Mesendoderm (in vitro differentiated cells): ENCODE measurements at places on chromosomes 1 and 21.

GRCh38 chr21:36487641-36488307 is 7.9 kb upstream of the CLDN14 start:
- H3K36me3 ChIP-seq: no peaks in the 10 kb centered on the region
- H3K27ac ChIP-seq: no peak overlapping the region
- no peak overlapping the region for H3K4me3 ChIP-seq

DNA sequence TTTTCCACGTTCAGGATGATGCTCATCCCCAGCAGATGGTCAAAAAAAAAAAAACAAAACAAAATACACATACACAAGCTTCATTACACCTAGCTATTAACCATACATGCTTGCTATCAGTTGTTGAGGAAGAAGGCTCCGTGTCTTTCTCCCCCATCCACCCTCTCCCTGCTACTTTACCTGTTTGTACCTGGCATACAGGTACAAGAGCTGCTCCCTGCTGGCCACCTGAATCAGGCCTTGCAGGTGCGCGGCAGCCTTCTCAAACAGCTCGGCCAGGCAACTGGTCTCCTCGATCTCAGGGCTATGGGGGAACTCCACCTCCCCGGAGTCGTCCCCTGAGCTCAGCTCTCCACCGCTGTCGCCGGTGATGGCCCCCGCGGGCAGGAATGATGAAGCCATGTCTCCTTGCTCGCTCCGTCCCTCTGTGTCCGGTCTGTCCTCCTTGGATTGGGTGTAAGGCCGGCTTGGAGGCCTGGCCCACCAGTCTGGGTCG is 464 bp downstream of the ACBD6 start:
- peak overlapping the region; percentile 78 for H3K4me3 ChIP-seq
- H3K27ac ChIP-seq: peak overlapping the region; percentile 70
- no peaks in the 10 kb centered on the region for H3K4me1 ChIP-seq
- no peaks in the 10 kb centered on the region for H3K36me3 ChIP-seq
- DNase-seq: no peak

GRCh38 chr1:232627645-232628334 is 2.1 kb downstream of the SIPA1L2 start:
- H3K4me1 ChIP-seq: peaks cover 15% of the 10 kb centered on the region
- H3K27ac ChIP-seq: no peak overlapping the region
- H3K36me3 ChIP-seq: no peaks in the 10 kb centered on the region

- peaks cover 5% of the 10 kb centered on the region for H3K4me1 ChIP-seq
- peaks cover 2% of the 10 kb centered on the region for H3K27me3 ChIP-seq
- no peaks in the 10 kb centered on the region for H3K36me3 ChIP-seq
- no peak overlapping the region for H3K27ac ChIP-seq
- no peak for DNase-seq
Observed at GRCh38 chr1:56808410-56808809, 10.8 kb downstream of the FYB2 start.

DNA sequence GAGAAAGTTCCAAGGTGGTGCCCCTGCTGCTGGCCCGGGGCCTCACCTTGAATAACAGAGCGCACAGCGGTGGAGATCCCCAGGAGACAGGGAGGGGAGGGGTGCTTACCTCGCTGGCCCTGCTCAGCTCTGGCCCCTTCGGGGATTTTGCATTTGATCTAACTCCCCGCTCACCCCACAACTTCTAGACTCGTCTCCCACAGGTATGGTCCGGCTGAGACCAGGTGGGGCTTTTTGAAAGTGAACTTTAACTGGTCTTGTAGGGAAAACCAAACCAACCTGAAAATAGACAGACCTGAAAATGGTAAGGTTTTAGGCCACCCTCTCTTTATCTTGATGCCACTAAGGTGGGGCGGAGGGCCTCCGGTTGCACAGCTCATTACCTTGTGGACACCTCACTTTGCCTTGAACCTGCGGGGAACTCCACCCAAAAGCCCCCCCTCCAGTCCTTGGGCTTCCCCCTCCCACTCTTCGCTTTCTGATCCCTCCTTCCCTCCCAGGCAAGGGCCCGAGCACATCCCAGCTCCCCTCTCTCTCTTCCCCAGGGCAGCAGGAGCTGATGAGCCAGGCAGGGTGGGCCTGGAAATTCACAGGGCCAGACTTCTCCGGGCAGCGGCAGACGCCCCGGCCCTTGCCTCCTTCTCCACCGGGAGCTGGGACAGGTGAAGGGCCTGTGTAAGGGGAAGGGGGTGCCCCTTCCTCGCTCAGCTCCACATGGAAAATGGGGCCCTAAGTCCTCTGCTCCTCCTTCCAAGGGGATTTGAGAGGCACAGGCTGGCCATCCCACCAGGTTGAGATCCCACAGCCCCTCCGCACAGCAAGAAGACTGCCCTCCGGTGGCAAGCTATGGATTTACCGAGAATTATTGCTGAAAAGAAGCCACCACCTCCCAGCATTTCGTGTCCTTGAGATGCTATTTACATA is 16.1 kb downstream of the TNFRSF8 start:
- H3K27ac ChIP-seq: no peak overlapping the region
- DNase-seq: peak; percentile 87
- H3K27me3 ChIP-seq: no peaks in the 10 kb centered on the region
- H3K4me3 ChIP-seq: no peak overlapping the region
- no peaks in the 10 kb centered on the region for H3K36me3 ChIP-seq

GRCh38 chr21:16076465-16076864 is 346.7 kb downstream of the USP25 start:
- no peak for DNase-seq
- no peaks in the 10 kb centered on the region for H3K4me1 ChIP-seq
- H3K27ac ChIP-seq: no peak overlapping the region
- no peaks in the 10 kb centered on the region for H3K36me3 ChIP-seq
- H3K27me3 ChIP-seq: no peaks in the 10 kb centered on the region

- DNase-seq: no peak
- no peaks in the 10 kb centered on the region for H3K36me3 ChIP-seq
Observed at GRCh38 chr1:118944133-118944532, 44.0 kb downstream of the TBX15 start.

GRCh38 chr1:179968994-179969919 is 14.6 kb downstream of the CEP350 start:
- H3K36me3 ChIP-seq: no peaks in the 10 kb centered on the region
- no peaks in the 10 kb centered on the region for H3K27me3 ChIP-seq
- no peaks in the 10 kb centered on the region for H3K4me1 ChIP-seq
- H3K4me3 ChIP-seq: no peak overlapping the region

- peak; percentile 37 for DNase-seq
- H3K27me3 ChIP-seq: no peaks in the 10 kb centered on the region
- no peaks in the 10 kb centered on the region for H3K36me3 ChIP-seq
- peaks cover 15% of the 10 kb centered on the region for H3K4me1 ChIP-seq
- no peak overlapping the region for H3K4me3 ChIP-seq
- H3K27ac ChIP-seq: peak overlapping the region; percentile 18
Observed at GRCh38 chr1:119674835-119675289, 26.8 kb upstream of the ZNF697 start.

GRCh38 chr1:87104945-87105344 is 190.5 kb downstream of the HS2ST1 start:
- no peak overlapping the region for H3K27ac ChIP-seq
- H3K36me3 ChIP-seq: no peaks in the 10 kb centered on the region
- no peaks in the 10 kb centered on the region for H3K27me3 ChIP-seq
- H3K4me1 ChIP-seq: peaks cover 8% of the 10 kb centered on the region

GRCh38 chr1:14140831-14141401 is 440.9 kb downstream of the PRDM2 start:
- H3K27ac ChIP-seq: no peak overlapping the region
- no peaks in the 10 kb centered on the region for H3K27me3 ChIP-seq
- no peaks in the 10 kb centered on the region for H3K4me1 ChIP-seq
- no peaks in the 10 kb centered on the region for H3K36me3 ChIP-seq
- DNase-seq: no peak

DNA sequence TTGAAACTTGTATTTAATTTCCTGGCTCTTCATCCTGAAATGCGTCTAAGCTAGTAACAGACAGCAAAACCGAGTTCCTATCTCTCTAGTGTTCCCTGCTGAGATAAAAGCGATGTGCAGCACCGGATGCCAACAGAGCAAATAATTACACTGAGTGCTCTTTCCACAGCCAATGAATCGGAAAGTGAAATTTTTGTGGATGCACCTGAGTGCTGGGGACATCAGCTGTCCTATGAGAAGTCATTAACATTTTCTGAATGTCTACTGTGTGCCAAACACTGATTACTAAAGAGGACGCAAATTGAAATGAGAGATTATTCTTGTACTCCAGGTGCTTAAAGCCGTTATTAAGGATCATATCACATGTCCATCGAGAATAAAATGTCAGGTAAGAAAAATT is 278.0 kb downstream of the RGS7 start:
- H3K4me1 ChIP-seq: no peaks in the 10 kb centered on the region
- H3K36me3 ChIP-seq: no peaks in the 10 kb centered on the region
- no peak overlapping the region for H3K27ac ChIP-seq
- no peak for DNase-seq
- no peaks in the 10 kb centered on the region for H3K27me3 ChIP-seq
- no peak overlapping the region for H3K4me3 ChIP-seq

DNA sequence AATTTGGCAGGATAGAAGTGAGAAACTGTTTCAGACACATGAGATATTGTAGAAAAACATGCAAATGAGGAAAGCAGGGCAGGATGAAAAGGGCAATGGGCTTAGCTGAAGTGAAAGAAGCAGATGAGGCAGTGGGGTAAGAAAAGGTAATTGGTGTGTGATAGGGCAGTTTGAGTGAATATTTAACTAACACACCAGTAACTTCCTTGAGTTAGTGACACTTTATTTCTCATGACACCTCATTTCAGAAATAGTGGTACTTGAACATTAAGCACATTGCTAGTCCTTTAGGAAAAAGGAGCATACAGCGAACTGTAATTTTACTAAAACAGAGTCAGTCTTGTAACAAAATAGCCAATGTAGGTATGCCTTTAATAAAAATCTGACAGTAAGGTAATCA is 415.0 kb downstream of the DPYD start:
- no peak overlapping the region for H3K27ac ChIP-seq
- no peaks in the 10 kb centered on the region for H3K36me3 ChIP-seq
- DNase-seq: no peak
- H3K27me3 ChIP-seq: no peaks in the 10 kb centered on the region
- H3K4me1 ChIP-seq: peaks cover under 1% of the 10 kb centered on the region
- H3K4me3 ChIP-seq: no peak overlapping the region

- H3K4me1 ChIP-seq: no peaks in the 10 kb centered on the region
- no peaks in the 10 kb centered on the region for H3K36me3 ChIP-seq
- no peak for DNase-seq
- H3K27me3 ChIP-seq: no peaks in the 10 kb centered on the region
Observed at GRCh38 chr21:38771536-38771935, 34.2 kb upstream of the ETS2 start.

DNA sequence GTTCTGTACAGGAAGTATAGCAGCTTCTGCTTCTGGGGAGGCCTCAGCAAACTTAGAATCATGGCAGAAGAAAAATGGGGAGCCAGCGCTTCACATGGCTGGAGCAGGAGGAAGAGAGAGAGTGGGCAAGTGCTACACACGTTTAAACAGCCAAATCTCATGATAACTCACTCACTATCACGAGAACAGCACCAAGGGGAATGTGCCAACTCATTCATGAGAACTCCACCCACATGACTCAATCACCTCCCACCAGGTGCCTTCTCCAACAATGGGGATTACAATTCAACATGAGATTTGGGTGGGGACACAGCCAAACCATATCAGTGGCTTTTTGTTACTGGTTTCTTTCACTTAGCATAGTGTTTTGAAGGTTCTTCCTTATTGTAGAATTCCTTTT is 138.6 kb downstream of the SYT14 start:
- H3K36me3 ChIP-seq: no peaks in the 10 kb centered on the region
- H3K4me3 ChIP-seq: no peak overlapping the region
- H3K27me3 ChIP-seq: no peaks in the 10 kb centered on the region
- no peak overlapping the region for H3K27ac ChIP-seq
- H3K4me1 ChIP-seq: no peaks in the 10 kb centered on the region

GRCh38 chr1:210696709-210697108 is 368.0 kb downstream of the HHAT start:
- no peaks in the 10 kb centered on the region for H3K4me1 ChIP-seq
- H3K27ac ChIP-seq: no peak overlapping the region
- no peaks in the 10 kb centered on the region for H3K36me3 ChIP-seq
- no peaks in the 10 kb centered on the region for H3K27me3 ChIP-seq
- no peak overlapping the region for H3K4me3 ChIP-seq

DNA sequence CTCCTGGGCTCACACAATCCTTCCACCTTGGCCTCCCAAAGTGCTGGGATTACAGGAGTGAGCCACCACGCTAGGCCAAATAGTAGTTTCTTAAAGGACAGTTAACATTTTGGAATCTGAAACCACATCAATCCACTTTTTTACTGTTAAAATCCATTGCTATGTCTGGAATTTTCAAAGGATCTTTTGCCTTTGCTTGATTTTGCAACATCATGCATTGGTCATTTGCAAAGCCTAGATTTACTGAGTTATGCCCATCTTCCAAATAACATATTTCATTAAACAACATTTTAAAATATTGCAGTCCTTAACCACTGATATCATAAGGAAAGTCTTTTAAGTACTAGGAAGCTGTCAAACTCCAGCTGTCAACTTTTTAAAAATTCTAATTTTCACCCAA is 3.3 kb downstream of the POGZ start:
- H3K4me1 ChIP-seq: peaks cover 8% of the 10 kb centered on the region
- H3K27me3 ChIP-seq: no peaks in the 10 kb centered on the region
- no peak overlapping the region for H3K27ac ChIP-seq
- H3K36me3 ChIP-seq: no peaks in the 10 kb centered on the region
- H3K4me3 ChIP-seq: no peak overlapping the region
- no peak for DNase-seq

- H3K4me3 ChIP-seq: no peak overlapping the region
- no peaks in the 10 kb centered on the region for H3K4me1 ChIP-seq
- H3K27ac ChIP-seq: no peak overlapping the region
Observed at GRCh38 chr1:206014601-206015000, 9.1 kb downstream of the CTSE start.

- no peak for DNase-seq
- H3K4me3 ChIP-seq: no peak overlapping the region
- H3K36me3 ChIP-seq: no peaks in the 10 kb centered on the region
- no peak overlapping the region for H3K27ac ChIP-seq
- no peaks in the 10 kb centered on the region for H3K4me1 ChIP-seq
Observed at GRCh38 chr1:9195651-9196050, 38.9 kb upstream of the H6PD start.

DNA sequence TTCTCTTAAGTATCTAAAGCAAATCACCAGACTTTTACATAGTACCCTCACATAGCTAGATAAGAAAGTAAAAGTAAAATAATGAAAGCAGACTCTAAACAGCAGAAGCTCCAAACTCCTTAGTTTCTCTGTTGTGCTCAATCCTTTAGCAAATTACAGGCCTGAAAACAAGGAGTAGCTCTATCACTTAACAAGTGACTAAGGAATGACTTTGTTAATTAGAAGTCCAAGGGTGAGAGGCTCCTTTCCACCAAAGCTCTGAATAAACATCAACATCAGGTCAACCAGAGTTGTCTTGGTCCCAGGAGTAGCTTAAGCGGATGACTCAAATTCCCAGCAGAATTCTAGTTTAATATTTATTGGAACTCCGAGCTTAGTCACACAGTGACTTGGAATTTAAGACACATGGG is 5.9 kb downstream of the NRIP1 start:
- peak; percentile 85 for DNase-seq
- H3K27me3 ChIP-seq: no peaks in the 10 kb centered on the region
- H3K4me3 ChIP-seq: no peak overlapping the region
- H3K27ac ChIP-seq: no peak overlapping the region
- H3K4me1 ChIP-seq: peaks cover 18% of the 10 kb centered on the region
- no peaks in the 10 kb centered on the region for H3K36me3 ChIP-seq

- H3K27ac ChIP-seq: no peak overlapping the region
- no peak for DNase-seq
- no peak overlapping the region for H3K4me3 ChIP-seq
- H3K4me1 ChIP-seq: no peaks in the 10 kb centered on the region
- H3K36me3 ChIP-seq: no peaks in the 10 kb centered on the region
Observed at GRCh38 chr1:235734335-235734734, 84.8 kb upstream of the GNG4 start.
